ENCODE measurements at places on chromosomes 12 and 14.

DNA sequence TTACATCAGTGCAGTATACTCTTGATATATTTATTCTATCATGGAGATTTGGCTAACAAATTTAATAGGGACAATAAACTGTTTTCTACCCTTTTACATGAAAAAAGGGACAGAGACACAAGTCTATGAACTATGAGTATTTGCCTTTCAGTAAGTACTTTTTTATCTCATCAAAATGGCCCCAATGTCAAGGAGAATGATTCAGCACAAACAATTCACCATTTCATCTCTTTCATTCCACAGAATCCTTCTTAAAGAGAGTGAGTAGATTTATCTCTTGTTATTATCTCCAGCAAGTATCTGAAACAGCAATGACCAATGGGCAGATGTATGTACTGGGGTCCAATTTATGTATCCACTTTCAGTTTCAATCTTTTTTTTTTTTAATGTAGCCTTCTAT is 447.5 kb downstream of the NPAS3 start:
- no peak for DNase-seq

DNA sequence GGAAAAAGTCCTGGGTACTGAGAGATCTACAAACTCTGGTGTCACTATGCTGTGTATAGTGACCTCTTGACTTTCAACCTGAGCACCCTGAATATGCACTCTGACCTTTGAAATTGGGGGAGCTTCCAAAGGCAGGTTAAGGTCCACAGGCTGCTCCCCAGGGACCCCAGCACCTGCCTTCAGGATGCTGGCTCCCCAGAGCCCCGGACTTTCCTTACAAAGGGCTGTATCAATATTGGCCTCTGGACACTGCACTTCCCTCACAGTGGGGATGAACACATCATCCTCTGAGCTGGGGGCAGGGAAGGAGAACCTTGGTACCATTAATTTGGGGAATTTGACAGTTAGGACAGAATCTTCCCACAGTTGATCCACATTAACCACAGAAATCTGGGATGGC is 14.3 kb downstream of the PLD4 start:
- no peak for DNase-seq

DNA sequence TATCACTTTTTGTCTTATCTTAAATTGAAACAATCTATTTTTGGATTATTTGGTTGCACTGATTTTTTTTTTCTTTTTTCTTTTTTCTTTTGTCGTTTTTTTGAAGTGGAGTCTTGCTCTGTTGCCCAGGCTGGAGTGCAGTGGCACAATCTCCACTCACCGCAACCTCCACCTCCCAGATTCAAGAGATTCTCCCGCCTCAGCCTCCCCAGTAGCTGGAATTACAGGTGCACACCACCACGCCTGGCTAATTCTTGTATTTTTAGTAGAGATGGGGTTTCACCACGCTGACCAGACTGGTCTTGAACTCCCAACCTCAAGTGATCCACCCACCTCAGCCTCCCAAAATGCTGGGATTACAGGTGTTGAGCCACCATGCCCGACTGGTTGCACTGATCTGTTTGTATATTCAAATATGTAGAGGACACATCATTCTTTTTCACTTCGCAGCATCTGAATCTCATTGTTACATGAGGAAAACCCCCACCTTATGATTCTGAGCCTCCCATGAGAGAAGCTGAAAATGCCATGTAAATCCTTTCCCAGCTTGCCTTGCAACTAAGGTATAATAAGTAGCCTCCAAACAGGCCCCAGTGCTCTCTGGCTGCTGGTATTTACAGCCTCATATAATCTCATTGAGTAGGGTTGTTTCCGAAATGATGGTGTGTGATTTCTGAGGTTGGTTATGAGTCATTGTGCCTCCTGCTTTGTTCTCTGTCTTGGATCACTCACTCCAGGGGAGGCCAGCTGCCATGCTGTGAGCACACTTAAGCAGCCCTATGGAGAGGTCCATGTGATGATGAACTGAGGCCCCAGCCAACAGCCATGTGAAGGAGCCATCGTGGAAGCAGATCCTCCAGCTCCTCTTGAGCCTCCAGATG is 5.2 kb upstream of the HSP90B1 start:
- DNase-seq: peak; percentile 94

GRCh38 chr12:26530461-26530860 is 302.5 kb downstream of the ITPR2 start:
- DNase-seq: peak; percentile 9

- no peak for DNase-seq
Observed at GRCh38 chr12:6896846-6897435, 7.7 kb upstream of the LRRC23 start.

GRCh38 chr14:102593061-102593824 is 794 bp downstream of the RCOR1 start:
- DNase-seq: peak; percentile 33

DNA sequence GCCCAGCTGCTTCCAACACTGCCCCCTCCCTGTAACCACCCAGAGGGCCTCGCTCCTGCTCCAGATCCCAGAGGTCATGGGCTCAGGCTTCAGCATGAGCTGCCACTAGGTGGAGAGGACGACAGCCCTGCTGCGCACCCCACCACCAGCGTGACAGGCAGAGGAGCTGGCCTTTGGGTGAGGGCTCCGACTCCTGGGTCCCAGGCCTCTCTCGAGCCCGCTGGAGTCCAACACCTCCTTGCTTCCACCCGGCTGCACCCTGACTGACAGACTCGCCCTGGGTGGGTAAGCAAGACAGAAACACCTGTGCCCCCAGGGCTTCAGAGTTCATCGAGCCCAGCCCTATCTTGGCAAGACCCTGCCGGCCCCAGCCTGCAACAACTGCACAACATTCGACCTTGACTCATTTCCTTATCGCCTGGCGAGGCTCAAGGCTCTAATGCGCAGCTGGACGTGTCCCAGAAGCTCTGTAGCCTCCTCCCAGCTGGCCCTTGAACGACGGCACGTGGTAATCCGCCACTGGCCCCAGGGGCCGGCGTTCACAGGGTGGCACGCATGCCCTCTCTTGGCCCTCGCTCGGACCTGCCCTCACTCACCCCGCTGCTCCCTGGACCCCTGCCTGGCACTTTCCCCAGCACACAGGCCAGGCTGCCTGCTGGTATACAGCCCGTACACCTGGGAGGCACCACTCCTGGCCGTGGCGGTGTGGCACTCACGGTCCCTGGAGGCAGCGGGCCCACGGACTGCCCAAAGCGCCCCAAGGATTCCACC is 28.0 kb downstream of the VPS37B start:
- DNase-seq: no peak

- no peak for DNase-seq
Observed at GRCh38 chr14:103568952-103569351, 6.2 kb downstream of the COA8 start.

DNA sequence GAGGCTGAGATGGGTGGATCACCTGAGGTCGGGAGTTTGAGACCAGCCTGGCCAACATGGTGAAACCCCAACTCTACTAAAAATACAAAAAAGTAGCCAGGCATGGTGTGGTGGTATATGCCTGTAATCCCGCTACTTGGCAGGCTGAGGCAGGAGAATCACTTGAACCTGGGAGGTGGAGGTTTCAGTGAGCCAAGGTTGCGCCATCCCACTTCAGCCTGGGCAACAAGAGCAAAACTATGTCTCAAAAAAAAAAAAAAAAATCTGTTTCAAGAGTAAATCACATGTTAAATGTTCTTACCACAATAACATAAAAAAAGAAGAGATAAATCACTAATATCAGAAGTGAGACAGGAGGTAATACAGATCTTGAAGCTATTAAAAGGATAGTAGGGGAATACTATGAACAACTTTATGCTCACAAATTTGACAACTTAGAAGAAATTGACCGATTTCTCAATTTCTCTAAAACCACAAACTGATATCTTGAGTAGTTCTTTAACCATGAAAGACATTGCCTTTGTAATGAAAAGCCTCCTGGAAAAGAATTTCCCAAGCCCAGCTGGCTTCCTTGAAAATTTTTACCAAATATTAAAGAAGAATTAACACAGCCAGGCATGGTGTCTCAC is 37.7 kb downstream of the TAOK3 start:
- DNase-seq: no peak
